Stimulated activated CD4-positive, alpha-beta T cell treated with anti-CD3 and anti-CD28 coated beads, Interleukin-2, amount 100 ng/mL, for 4 hours (primary cell): ENCODE measurements at places on chromosomes 5 and 9.
A peak's percentile ranks its signal among the peaks of the same experiment; 100 is the strongest.

DNA sequence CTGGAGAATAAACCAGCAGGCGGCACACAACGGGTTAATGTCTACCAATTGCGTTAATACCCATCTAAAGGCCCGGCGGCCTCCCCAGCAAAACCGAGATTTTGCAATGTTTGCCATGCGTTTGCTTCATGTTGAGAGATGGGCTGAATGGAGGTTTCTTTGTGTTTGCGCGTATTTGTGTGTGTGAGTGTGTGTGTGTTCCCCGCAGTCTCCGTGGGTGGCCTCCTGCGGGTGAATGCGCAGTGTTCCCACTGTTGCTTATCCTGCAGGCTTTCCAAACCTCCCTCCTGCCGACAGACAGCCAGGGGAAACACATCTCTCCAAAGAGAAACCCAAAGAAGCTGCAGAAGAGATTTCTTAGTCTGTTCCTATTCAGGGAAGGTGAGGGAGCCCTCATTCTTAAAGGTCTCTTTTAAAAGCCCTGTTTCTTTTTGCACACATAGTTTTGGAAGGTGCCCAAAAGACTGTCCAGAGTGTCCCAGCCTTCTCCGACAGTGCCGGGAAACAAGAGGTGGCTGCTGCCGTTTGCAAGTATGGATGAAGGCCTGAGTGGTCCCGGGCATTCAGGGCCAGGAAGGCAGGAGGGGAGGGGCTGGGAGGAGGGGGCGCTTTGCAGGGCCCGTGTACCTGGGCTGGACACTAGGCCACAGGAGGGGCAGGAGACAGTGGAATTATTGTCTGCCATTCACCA lies 103.8 kb upstream of the ERCC6L2 start:
- no peak for DNase-seq

DNA sequence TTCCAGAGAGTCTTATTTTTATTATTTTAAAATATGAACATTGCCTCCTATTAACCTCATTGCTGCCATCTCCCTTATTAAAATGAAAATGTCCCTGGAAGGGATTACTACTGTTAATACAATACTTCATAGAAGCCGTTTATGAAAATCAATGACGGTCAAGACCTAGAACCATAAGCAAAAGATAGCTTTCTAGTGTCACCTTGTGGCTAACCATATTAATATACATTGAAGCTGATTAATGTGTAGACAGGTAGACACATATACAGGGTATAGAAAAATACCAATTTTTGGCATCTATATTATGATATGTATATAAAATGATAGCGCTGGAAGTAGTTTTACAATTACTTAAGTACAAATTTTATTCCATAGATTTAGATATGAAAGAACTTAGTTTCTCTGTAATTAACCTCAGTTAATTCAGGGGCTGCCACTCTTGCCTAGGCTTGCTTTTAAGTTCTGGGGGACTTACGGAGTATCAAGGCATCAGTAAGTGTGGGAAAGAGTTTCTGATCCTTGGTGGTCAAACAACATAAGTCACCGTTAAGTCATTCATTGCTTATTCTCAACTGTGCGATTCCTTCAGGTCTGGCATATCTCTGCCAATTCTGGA lies 2.5 kb upstream of the YTHDC2 start:
- no peak for DNase-seq

DNA sequence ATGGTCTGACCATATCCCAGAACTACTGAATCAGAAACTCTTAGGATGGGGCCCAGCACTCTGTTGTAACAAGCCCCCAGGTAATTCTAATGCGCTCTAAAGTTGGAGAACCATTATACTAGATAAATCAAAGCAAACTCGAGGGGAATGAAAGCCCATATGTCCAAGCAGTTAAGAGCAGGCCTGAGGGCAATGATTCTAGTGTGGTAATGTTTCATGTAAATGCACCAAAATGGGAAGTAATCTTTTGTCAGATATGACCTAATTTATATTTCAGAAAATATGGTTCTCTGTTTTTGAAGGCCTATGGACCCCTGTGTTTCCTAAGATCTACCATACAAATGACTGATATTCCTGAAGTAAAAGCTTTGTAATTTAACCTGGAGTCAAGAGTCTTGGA lies 108.0 kb upstream of the PTGER4 start:
- no peak for DNase-seq

DNA sequence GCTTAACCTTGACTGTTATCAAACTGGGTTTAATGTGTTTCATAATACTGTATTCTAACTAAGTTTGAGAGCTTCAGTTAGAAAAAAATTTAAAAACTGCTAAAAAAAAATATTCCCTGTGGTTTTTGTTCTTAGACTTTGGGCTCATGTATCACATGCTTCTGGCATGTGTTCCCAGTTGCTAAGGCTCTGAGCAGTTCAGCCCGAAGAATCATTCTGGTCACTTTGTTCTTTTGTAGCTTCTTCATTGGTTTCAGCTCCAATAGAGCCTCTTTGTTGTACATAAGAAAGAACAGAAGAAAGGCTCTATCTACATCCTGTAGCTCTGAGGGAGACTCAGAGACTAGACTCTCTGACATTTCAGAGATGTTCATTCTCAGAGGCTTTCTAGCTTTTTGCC lies 25.6 kb downstream of the KCNN2 start:
- DNase-seq = no peak

DNA sequence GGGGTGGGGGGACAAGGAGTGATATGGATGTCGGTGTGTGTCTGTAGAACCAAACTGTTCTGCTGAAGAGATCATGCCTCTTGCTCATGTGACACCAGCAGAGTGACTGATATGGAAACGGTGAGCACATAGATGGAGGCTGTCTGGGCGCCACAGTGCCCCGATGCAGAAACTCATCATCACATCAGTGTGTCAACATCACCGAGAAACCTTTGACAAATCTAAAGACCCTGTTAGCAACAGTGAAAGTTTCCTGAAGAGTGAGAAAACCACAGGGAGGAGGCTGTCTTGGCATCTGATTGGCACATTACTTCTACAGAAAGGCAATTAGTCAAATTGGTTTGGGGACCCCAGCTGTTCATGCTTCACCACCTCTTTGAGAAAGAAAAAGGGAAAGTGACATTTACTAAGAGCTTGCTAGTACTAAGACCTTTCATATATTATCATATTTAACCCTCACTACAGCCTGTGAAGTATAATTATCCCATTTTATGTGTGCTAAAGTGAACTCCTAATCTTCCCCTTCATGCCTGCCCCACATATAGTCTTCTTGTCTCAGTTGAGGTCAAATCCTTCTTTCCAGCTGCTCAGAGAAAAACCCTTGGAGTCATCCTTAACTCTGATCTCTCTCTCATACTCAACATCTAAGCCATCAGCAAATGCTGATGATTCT lies 25.6 kb downstream of the CSF2 start:
- DNase-seq = peak; percentile 48

GRCh38 chr5:99771296-99771695 lies 763.9 kb upstream of the FAM174A start:
- no peak for DNase-seq

- DNase-seq = no peak
Observed at GRCh38 chr5:165029099-165029870, 1523.9 kb downstream of the MAT2B start.

- DNase-seq = no peak
Observed at GRCh38 chr9:77251050-77251449, 73.7 kb downstream of the VPS13A start.
